ENCODE measurements at places on chromosomes 6 and 20.
A peak's percentile ranks its signal among the peaks of the same experiment; 100 is the strongest.

DNA sequence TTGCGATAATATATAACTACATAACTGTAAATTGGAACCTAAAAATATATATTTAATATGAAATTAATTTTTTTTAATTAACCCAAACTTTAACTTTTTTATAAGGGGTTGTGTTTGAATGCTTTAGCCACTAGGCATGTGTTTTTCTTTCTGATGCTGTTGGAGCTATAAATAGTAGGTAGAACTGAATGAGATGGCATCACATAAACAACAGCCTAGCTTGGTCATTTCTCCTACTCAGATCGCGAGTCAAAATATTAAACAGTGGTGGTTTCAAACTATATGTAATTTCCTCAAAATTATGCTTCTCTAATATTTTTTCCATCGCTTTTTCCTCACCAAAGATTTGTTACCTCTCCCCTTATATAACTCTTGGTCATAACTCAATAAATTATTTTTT lies 243.2 kb downstream of the ARID1B start:
- no peak for DNase-seq

DNA sequence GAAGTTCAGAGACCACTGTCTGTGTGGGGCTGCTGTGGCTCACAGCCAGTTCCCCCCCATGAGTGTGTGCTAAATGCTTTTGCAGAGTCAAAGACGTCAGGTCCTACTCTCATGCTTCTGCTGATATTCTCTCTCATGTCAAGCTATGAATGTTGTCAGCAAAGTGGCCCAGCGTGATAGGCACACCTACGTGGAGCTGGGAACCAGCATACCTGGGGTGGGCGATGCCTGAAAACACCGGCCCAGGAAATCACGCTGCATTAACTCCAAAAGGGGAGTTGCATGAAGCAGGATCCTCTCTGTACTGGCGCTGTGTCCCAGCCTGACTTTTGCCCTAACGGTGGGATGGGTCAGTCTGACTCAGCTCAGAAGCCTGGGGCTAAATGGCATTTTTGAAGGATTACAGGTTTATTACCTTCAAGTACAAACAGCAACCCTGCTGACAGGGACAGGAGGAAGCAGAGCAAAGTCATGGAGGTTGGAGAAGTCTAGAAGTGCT lies 9.0 kb upstream of the MRPS10 start:
- DNase-seq, result no peak

DNA sequence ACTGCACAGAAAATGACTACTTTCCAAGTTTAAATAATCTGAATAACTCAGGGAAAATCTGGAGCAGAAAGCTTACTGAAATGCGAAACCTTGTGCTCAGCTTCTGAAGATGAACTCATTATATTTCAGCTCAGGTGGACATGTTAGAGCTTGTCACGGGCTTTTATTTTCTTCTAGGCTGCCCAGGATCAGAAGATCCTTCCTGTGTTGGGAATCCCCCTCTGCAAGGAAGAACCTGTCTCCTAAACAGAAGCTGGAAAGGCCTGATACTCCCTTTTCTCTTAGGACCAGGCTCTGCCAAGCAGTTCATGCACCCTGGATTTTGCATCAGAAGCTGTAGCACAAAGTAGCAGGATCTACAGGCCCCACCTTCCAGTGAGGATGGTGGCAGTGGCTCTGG lies 5.1 kb upstream of the SLC2A12 start:
- no peak for DNase-seq

- DNase-seq, result no peak
Observed at GRCh38 chr6:70651326-70651905, 16.3 kb upstream of the SMAP1 start.

GRCh38 chr20:46963758-46964617 lies 69.3 kb downstream of the EYA2 start:
- no peak for DNase-seq

DNA sequence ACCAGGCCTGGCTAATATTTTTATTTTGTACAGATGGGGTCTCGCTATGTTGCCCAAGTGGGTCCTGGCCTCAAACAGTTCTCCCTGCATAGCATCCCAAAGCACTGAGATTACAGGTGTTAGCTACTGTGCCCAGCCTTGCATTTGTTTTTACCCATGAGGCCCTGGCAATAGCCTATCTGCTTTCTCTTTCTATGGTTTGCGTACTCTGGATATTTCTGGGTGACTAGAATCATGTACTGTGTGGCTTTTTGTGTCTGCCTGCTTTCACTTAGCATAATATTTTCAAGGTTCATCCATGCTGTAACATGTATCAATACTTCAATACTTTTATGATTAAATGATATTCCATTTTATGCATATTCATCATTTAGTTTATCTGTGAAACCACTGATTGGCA lies 451.7 kb downstream of the GRIK2 start:
- DNase-seq, result no peak

- DNase-seq, result no peak
Observed at GRCh38 chr20:14729390-14729789, 392.0 kb upstream of the FLRT3 start.

DNA sequence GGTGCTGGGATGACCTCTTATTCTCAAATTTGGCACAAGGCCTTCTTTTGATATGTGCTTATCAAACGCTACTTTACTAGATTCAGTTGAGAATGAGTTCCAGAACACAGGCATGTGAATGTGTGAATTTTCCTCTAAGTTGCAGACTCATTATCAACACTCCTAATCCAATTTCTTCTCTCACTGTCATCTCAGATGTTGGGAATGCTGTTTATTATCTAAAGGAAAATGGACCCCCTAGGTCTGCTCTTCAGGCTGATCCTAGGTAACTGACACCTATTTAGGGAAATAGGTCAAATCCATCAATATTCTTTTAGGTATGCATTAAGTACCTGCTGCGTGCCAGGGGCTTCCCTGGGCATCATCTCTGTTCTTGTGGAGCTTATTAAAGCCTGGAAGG lies 215.0 kb upstream of the NOX3 start:
- no peak for DNase-seq

DNA sequence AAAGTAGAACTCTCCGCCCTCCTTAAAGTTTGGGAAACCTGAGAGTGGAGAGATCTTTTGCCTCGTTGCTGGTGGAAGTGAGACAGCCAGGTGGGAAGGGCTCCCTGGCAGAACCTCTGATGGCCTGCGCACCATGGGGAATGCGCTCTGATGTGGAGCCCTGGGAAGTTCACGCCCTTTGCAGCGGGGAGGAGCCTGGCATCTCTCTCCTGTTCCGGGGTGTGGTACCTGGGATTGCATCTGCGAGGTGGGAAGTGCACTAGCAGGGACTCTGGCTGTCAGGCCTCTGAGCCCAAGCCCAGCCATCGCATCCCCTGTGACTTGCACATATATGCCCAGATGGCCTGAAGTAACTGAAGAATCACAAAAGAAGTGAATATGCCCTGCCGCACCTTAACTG lies 159.8 kb downstream of the AKAP7 start:
- no peak for DNase-seq

DNA sequence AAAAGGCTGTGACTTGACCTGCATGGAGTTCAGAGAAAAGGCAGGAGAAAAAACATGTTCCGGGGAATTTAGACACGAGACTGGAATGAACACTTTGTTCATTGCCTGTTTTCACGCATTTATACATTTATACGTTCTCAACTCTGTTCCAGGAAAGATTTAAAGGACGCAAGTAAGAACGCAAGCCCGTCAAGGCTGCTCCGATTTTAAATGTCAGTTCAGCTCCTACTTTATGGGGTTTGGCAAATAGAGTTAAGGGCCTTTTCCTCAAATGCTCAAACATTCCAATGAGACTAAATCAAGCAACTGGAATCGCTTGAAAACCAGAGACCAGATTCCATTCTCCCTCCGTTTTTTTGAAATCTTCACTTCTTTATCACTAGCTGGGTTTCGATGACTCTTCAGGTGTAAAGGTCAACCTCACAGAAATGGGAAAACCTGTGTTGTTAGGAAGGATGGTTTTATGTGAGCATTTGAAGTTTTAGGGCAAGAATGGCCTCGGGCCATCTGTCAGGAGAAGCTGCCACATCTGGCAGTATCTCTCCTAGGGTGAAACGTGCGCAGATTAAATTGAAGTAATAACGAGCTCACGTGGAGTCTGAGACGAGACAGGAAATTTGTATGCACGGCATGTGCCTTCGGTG lies 24.9 kb downstream of the TTLL2 start:
- DNase-seq, result no peak

DNA sequence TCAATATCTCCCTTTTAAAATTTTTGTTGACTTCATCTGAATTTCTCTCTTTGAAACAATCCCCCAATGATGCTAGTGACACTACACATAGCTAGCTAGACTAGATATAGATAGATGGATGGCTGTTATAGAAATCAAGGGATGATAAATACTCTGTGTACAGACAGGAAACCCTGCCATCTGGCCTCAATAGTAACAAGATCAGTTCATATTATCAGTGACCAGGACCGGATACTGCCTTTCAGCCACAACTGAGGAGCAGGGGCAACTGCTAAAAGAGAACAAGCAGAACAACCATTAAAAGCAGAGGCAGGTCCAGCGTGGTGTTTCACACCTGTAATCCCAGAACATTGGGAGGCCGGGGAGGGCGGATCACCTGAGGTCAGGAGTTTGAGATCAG lies 118.3 kb upstream of the FAM184A start:
- no peak for DNase-seq

GRCh38 chr6:14467591-14467990 lies 350.0 kb downstream of the CD83 start:
- no peak for DNase-seq

- no peak for DNase-seq
Observed at GRCh38 chr6:37884548-37884947, 65.0 kb downstream of the ZFAND3 start.

DNA sequence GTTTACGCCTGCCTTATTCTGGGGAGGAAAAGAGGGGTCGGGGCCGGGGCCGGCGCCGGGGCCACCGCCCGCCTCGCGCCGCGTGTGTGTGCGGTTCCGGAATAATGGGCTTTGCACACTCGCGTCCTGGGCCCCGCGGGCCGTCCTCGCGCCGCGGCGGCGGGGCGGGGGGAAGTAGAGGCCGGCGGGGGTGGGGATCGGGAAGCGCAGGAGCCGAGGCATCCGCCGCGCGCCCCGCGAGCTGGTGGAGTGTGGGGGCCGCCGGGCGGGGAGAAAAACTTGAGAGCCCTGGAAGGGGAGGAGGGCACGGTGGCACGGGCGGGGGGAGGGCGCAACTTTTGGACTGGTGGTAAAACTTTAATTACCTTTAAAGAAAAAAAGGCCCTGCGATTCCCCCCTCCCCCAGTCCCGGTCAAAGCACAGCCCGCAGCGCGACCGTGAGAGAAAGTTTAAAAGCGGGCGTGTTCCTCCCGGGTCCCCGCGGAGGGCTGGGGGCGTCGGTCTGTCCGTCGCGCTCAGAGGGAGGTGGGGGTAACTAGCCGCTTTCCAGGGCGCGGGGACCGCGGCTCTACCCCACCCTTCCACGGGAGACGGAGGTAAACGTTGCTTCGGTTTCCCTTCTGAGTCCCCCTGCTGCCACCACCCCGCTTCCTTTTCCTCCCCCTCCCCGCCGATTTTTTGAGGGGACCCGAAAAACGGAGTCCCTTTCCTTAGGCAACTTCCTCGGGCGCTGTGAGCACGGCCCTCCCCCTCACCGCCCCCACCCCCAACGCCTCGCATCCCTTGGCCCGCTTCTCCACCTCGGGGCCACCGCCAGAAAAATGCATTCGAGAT lies 1.9 kb downstream of the L3MBTL3 start:
- DNase-seq, result peak; percentile 6

DNA sequence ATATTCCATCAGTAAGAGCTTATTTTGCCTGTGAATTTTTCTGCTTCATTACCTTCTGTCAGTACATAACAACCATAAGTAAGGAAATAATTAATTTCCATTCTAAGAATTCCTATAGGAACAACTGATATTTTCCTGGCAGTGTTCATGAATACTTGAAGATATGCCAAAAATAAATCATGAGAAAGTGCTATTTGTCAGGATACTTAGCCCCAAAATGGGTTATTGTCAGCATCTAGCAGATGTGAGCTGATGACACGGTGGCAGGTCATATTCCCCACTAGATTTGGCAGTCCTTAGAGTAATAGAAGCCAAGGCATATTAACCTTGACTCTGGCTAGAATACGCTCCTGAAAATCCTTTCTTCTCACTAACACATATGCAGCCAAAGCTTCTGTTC lies 43.2 kb upstream of the CRISP1 start:
- DNase-seq, result no peak

DNA sequence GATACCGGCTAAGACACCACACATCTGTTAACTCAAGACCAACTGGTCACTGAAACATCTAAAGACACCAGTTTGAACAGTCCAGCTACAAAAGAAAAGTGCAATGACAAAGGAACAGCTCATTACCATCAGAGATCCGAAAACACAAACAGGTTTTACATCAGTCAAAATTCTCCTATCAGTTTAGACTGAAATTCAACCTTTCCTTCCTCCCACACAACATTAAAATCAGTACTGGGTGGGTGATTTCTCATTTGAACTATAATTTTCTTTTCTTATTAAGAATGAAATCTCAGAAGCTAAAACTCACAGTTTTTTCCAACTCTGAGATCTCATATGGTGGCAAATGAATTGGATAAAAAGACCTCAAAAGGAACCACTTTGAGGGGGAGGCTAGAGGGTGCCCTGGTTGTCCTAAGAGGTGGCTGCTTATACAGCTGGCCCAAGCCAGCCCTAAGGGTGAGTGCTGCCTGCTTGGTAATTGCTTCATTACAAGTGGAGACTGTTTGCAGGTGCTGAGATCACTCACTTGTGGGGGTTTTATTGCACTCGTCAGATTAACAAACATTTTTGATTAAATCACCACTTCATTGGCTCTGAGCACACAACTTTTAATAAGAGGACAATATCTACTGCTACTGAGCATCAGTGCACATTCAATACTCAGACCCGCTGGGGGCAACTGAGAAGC lies 4.3 kb downstream of the CCDC167 start:
- DNase-seq, result no peak

DNA sequence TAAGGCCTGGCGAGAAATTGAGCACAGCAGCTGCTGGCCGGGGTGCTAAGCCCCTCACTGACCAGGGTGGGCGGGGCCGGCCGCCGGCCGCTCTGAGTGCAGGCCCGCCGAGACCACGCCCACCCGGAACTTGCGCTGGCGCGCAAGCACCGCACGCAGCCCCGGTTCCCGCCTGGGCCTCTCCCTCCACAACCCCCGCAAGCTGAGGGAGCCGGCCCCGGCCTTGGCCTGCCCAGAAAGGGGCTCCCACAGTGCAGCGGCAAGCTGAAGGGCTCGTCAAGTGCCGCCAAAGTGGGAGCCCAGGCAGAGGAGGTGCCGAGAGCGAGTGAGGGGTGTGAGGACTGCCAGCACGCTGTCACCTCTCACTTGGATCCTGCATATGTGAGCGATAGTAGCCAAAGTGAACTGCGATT lies 251.2 kb downstream of the GJA1 start:
- no peak for DNase-seq

All from substantia nigra (tissue), 51 donors.